ENCODE measurements at places on chromosomes 2 and 18.

DNA sequence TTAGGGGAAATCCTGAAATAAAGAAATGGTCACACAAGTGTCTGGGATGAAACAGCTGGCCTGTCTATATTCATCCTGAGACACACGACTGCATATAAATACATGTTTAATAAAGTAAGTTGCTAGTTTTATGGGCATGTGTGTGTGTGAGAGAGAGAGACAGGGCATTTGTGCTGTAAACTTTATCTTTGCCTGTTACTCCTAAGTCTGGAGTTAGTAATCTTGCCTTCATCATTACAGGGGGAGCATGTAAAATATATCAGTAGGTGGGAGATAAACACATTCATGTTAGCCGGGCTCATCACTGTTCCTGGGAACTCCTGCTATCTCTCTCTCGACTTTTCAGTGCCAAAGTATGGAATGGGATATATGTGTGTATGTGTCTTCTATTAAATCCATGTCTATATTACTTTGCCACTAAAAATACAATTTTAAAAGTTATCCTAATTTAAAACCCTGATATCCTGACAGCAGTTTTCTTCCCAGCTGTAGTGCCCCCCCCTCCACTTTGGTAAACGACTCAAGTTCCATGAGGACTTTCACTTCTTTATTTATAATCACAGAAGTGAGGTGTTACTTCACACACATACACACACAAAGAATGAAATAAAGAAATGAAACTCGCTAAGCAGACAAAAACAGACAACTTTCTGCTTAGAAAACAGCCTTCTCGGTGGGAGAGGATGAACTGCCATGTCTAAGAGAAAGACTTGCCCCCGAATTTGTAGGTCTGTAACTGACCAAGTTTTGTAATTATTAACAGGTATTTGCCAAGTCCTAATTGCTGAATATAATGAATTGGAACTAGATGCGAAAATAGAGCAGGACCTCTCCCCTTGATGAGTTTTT lies 947 bp downstream of the ZEB2 start:
- peak; percentile 48 for DNase-seq

GRCh38 chr2:219543596-219544358 lies at the start of the genes CHPF and TMEM198:
CHPF (minus strand) TSS chr2:219543809; CDS start chr2:219543538, 271 bp downstream.
TMEM198 (plus strand) TSS chr2:219544028; CDS start chr2:219544728, 700 bp downstream.
- peak; percentile 99 for DNase-seq

DNA sequence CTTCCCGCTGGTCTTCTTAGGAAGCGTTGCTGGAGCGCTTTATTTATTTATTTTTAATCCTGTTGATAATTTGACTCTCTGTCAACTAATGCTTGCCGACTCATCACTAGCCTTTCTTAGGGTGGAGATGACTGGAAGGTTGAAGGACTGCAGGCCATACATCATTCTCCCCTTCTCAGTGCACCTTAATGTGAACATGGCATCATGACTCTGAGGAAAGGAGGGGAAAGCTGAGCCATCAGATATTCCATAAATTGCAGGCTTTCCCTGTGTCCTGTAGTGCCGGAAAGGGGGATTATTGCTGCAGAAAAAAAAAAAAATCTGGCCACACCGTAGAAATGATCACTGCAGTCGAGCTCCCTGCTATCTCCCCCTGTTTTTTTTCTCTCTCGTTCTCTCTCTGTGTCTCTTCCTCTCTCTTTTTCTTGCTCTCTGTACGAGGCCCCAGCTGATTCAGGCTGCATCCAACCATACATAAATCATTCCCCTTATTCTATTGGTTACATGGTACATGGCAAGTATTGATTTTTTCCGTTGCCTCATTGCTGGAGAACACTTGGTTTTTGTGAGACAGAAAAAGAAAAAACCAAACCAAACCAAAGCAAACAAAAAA lies 125.8 kb upstream of the EFEMP1 start:
- DNase-seq = no peak

DNA sequence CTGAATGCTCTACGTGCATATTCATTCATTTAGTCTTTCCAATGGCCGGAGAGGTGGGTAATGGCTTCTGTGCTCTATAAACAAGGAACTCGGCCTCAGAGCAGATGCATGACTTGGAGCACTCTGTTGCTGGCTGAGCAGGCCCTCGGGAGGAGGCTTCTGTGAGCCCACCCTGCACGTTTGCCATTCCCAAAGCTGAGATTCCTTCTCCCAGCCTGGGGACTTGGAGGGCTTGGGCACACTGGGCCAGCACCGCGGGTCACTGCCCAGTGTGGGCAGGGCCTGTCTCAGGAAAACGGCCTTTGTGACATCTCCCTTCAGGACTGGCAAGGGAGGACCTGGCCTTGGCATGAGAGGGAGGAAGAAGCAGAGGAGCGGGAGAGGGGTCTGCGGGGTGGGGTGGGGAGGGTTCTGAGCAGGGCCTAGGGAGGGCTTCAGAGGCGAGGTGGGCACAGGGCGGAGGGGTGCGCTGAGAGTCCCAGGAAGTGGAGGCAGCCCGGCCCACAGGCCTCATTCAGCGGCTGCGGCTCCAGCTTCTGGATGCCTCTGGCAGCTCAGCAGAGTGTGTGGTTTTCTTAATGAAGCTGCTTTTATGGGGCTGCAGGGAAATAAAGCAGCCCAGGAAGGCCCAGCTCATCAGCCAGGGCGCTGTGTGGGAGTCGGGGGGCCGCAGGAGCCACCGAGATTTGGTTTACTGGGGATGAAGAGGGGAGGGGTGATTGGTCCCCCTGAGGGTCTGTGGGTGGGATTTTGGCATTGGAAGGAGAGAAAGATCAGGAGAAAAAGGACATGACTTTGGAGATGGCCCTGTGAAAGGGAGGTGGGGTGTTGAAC lies 51.7 kb upstream of the OTOF start:
- no peak for DNase-seq

DNA sequence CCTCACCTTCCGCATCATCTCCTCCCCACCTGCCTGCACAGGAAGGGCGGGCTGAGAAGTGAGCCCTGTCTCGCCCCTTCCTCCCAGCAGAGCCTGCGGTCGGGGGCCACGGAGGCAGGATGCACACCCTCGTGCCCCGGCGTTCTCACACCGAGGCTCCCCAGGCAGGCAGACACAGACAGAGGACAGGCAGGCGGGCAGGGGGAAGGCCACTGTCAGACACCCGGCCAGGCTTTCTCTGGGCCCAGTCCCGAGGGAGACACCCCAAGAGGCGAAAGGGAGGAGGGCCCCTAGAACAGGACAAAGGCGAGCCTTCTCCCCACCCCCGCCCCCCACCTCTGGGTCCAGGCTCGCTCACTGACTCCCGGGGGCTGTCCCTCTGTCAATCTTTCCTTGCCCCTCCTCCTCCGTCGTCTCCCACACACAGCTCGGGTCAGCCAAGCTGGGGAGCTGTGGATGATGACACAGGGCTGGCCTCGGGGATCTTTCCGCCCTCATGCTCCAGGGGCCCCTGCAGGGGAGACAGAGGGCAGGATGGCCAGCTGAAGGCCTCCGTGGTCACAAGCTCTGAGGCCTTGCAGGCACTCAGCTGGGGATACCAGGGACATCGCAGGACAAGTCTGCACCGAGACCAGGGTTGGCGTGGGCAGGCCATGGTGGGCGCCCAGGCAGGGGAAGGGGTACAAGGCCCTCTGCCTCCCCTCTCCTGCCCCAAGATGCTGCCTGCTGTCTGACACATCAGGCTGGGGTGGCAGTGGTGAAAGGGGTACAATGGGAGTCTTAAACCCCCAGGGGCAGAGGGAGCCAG lies 24.9 kb downstream of the BIN1 start:
- DNase-seq = peak; percentile 85

DNA sequence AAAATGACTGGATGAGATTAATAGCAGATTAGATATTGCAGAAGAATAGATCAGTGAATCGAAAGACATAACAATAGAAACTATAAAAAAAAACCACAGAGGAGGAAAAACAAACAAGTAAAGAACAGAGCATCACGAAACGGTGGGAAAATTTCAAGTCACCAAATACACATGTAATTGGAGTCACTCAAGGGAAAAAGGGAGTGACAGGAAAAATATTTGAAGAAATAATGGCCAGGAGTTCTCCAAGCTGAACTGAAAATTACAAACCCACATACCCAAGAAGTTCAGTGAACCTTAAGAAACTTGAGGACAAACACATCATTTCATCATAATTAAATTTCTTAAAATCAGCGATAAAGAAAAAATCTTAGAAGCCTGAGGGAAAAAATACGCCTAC lies 11.0 kb upstream of the IL1R1 start:
- no peak for DNase-seq

DNA sequence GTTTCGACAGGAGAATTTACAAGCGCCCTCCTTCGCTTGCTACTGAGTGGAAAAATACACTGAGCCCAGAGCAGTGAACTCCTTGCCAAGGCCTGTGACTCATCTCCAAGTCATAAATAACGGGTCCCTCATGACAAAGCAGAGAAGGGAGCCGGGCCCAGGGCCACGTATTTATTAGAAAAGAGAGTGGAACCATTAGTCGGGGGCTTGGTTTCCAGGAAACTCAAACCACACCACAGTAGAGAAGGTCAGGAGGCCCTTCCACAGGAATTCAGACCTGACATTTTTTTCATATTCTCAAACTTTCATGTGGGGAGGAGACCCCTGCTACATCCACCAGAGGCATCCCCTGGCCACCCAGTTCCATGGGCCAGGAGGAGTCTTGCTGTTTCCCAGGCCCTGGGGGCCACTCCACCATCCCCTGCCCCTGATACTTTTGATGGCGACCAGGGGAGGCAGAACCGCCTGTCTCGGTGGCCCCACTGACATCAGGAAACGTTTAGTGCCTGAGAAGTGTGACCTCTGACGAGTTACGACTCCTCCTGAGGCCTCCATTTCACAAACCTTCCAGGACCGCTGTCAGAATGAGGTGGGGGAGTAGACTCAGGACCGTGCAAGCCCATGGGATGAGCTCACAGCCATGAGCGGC lies 289.7 kb downstream of the DYSF start:
- peak; percentile 49 for DNase-seq

DNA sequence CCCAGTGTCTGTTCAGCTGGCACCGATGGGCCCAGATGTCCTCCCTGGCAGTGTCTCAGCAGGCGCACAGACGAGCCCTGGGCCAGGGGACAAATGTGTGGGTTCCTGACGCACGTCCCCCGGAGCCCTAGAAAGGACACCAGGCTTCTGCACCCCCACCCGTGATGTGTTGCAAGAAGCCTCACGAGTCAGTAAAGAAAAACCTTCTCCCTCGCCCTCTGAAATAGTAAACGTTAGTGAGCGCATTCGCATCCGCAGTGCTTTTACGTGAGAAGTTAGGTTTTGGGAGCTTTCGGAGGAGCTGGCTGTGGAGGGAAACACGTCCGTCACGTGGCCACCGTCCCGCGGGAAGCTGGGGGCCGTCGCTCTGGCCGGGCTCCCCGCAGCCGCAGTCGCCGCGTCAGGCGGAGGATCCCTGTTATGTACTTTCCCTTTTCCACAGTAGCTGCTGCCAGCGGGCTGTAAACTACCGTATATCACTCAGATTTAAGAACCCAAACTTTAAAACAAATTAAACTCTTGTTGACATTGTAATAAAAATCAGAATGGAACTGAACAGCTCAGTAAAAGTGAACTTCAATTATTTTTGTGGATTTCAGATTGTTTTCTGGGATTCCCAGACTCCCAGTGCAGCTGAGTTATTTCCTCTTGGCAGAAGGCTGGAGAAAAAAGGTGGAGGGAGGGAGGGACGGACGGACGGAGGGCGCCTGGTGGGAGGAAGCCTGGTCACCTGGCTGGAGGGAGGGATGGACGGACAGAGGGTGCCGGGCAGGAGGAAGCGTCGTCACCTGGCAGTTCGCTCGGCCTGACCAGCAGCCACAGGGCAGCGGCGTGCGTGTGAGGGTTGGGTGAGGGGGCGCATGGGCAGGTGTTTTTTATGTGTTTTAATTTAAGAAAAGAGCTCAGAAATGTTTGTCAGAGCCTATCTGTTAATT lies 112.1 kb downstream of the NFATC1 start:
- DNase-seq = peak; percentile 84

DNA sequence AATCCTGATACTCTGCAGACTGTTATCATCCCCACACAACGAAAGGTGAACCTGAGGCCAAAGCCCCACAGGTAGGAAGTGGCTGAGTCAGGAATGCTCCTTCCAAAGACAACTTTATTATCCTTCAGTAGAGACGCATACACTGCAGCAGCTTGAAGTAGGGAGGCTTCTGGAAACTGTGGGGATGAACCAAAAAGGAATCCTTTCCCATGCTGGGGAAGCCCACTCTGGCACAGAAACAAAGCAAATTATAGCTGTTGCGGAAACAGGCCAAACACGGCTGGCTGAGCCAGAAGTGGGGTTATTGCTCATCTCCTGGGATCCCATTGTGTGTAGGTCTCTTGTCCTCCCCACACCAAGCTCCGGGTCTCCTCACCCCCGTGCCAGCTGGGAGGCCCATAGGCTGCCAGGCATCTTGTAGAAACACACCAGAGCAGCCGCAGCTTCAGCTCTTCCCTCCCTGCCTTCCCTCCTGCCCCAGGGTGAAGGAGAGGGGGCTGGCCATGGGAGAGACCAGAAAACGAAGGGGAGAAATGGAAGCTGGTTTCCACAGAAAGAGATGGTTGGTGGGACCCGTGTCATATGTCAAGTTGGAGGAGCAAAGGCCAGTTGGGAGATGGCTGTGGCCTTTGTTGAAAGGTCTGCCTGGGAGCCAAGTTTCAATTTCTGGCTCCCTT lies 176.9 kb upstream of the NABP1 start:
- DNase-seq = no peak

DNA sequence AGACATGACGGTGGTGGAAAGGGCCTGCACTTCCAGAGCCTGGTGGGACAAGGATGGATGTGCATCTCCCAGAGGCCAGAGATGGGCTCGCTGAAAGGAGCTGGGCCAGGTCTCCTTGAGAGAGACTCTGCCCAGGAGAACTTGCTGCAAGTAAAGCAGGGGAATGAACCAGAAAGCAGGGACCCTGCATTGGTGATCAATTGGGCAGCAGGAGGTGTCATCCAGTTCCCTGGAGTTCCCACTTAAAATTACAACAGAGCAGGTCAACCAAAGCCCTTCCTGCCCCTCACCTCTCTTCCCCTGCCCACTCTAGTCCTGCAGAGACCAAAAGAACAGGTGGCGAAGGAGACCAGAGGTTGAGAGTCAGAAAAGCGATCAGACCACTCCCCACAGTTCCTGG lies 69.7 kb upstream of the CAB39 start:
- DNase-seq = no peak

DNA sequence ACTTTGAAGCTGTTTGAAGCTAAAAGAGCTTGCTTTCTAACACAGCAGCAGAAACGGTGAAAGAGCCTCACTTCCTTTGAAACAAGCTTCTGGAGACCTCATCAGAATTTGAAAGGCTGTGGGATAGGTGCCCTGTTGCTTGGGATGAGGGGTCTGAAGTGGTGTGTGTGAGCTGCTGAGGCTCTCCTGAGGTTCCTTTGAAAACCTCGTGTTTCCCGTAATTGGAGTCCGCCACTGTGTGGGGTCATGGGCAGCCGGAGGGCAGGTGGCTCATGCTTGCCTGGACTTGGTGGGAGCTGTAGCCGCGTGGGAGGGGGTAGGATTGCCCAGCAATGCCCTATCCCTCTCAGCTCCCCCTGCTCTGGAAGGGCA lies 34.4 kb downstream of the CABLES1 start:
- no peak for DNase-seq

- DNase-seq = no peak
Measured at GRCh38 chr2:159551806-159552205, 64.5 kb downstream of the BAZ2B start.

GRCh38 chr2:149019768-149020167 lies 18.7 kb upstream of the LYPD6B start:
- no peak for DNase-seq

- DNase-seq = peak; percentile 50
Measured at GRCh38 chr18:70221156-70221914, 15.8 kb upstream of the RTTN start.

- DNase-seq = no peak
Measured at GRCh38 chr18:25998461-25998860, 92.0 kb downstream of the SS18 start.

- peak; percentile 87 for DNase-seq
Measured at GRCh38 chr2:240437861-240438809, 2.7 kb downstream of the GPC1 start.

Data from Ammon's horn (tissue), 1 donor.